ENCODE measurements at places on chromosomes 12 and 14.

DNA sequence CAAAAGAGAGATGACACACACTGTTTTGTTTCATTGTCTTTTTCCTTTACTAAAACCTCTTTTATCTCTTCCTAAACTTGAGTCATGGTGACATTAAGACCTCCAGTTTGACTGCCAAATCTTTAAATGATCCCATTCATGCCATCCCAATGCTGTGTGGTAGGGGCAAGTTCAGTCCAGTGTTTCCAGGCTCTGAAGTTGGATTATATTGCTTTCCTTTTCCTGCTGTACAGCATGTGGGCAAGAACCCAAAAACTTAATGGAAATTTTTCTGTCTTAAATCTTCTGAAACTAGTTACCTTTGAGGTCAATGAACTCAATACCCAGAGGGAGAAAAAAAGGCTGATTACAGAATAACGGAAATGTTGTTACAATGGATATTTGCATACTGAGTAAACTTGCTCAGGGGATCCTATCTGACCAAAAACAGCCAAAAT lies 187.1 kb upstream of the FAR2 start:
- H3K4me3 ChIP-seq, result no peak overlapping the region
- no peak overlapping the region for H3K27ac ChIP-seq
- H3K36me3 ChIP-seq, result no peaks in the 10 kb centered on the region
- peaks cover 6% of the 10 kb centered on the region for H3K4me1 ChIP-seq

GRCh38 chr14:73713206-73713802 lies 880 bp downstream of the PNMA1 start:
- H3K4me1 ChIP-seq, result peaks cover 57% of the 10 kb centered on the region
- no peak for DNase-seq
- H3K36me3 ChIP-seq, result peaks cover 9% of the 10 kb centered on the region
- H3K27ac ChIP-seq, result peak overlapping the region; percentile 94

- no peaks in the 10 kb centered on the region for H3K27me3 ChIP-seq
- H3K27ac ChIP-seq, result no peak overlapping the region
- H3K4me3 ChIP-seq, result no peak overlapping the region
- H3K36me3 ChIP-seq, result peaks cover 4% of the 10 kb centered on the region
- H3K4me1 ChIP-seq, result peaks cover 9% of the 10 kb centered on the region
These were observed 45.0 kb upstream of the TSPAN9 start for GRCh38 chr12:3032161-3032560.

- no peaks in the 10 kb centered on the region for H3K36me3 ChIP-seq
- peaks cover 66% of the 10 kb centered on the region for H3K27me3 ChIP-seq
- peaks cover 5% of the 10 kb centered on the region for H3K4me1 ChIP-seq
These were observed 310 bp downstream of the BICDL1 start for GRCh38 chr12:119989361-119989730.

DNA sequence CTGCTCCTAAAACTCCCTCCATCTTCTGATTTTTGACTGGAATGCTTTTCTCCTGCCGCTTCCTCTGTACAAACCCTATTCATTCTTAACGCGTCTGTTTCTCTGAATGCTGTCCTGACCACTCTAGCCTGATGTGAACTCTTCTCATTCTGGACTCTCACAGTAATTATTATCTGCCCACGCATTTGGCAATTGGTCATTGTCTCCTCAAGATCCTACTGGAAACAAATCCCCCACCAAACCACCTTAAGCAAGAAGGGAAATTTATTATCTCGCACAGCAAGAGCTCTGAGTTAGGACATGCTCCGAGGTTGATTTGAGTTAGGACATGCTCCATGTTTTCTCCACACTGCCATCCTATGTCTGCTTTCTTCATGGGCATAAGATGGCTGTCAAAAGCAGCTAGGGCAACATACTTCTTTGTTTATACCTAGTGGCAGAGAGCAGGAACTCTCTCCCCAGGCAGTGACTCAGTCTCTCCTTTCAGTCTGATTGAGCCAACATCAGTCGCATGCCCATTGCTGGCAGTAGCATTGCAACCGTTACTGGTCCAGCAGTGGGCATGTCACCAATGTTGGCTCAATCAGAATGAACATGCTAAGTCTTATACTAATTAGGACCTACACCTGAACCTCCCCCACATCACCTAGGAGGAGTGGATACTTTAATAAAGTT lies 102.2 kb downstream of the SSPN start:
- peaks cover 12% of the 10 kb centered on the region for H3K27me3 ChIP-seq
- no peak for DNase-seq
- no peaks in the 10 kb centered on the region for H3K4me1 ChIP-seq
- H3K36me3 ChIP-seq, result no peaks in the 10 kb centered on the region
- no peak overlapping the region for H3K27ac ChIP-seq

GRCh38 chr12:103431950-103432349 lies 63.8 kb downstream of the C12orf42 start:
- H3K4me3 ChIP-seq, result no peak overlapping the region
- no peak overlapping the region for H3K27ac ChIP-seq
- no peaks in the 10 kb centered on the region for H3K36me3 ChIP-seq
- no peaks in the 10 kb centered on the region for H3K27me3 ChIP-seq
- no peak for DNase-seq
- H3K4me1 ChIP-seq, result no peaks in the 10 kb centered on the region

GRCh38 chr12:19199332-19199731 lies 69.8 kb downstream of the PLEKHA5 start:
- H3K4me3 ChIP-seq, result no peak overlapping the region
- H3K36me3 ChIP-seq, result peaks cover 15% of the 10 kb centered on the region
- H3K27me3 ChIP-seq, result no peaks in the 10 kb centered on the region
- DNase-seq, result no peak
- peaks cover 3% of the 10 kb centered on the region for H3K4me1 ChIP-seq

GRCh38 chr12:118330421-118331018 lies 42.2 kb downstream of the TAOK3 start:
- H3K27me3 ChIP-seq, result no peaks in the 10 kb centered on the region
- peaks cover 11% of the 10 kb centered on the region for H3K4me1 ChIP-seq
- H3K27ac ChIP-seq, result peak overlapping the region; percentile 39

DNA sequence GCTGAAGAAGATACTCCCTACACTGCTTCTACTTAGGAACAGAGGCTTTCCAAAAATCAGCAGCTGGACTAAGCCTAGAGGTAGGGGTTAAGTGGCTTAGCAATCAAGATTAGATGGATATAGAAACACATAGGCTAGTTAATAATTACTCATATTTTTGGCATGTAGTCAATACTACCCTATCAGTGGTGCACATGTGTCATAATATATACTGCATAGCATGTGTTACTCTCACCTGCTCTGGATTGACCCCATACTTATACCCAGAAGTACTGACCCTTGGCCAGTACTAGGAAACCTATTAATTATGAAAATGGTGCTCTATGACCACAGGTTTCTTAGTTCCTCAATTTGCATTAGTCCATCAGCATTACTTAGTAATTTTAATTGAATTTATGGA lies 528.4 kb upstream of the LMO3 start:
- H3K4me3 ChIP-seq, result no peak overlapping the region
- no peaks in the 10 kb centered on the region for H3K27me3 ChIP-seq
- no peaks in the 10 kb centered on the region for H3K36me3 ChIP-seq
- H3K4me1 ChIP-seq, result no peaks in the 10 kb centered on the region

- no peaks in the 10 kb centered on the region for H3K27me3 ChIP-seq
- peaks cover under 1% of the 10 kb centered on the region for H3K4me1 ChIP-seq
- H3K27ac ChIP-seq, result no peak overlapping the region
- H3K4me3 ChIP-seq, result no peak overlapping the region
- no peaks in the 10 kb centered on the region for H3K36me3 ChIP-seq
- no peak for DNase-seq
These were observed 285.3 kb downstream of the DAD1 start for GRCh38 chr14:22303589-22304195.

GRCh38 chr12:80752464-80752863 lies 35.8 kb downstream of the MYF5 start:
- no peaks in the 10 kb centered on the region for H3K36me3 ChIP-seq
- H3K27me3 ChIP-seq, result no peaks in the 10 kb centered on the region
- DNase-seq, result no peak
- H3K4me1 ChIP-seq, result no peaks in the 10 kb centered on the region
- no peak overlapping the region for H3K4me3 ChIP-seq

- H3K27ac ChIP-seq, result no peak overlapping the region
- no peak overlapping the region for H3K4me3 ChIP-seq
- no peak for DNase-seq
- H3K4me1 ChIP-seq, result peaks cover 8% of the 10 kb centered on the region
- no peaks in the 10 kb centered on the region for H3K36me3 ChIP-seq
These were observed 43.0 kb downstream of the SRRM4 start for GRCh38 chr12:119024356-119024755.

- no peaks in the 10 kb centered on the region for H3K4me1 ChIP-seq
- H3K27me3 ChIP-seq, result no peaks in the 10 kb centered on the region
- peaks cover 67% of the 10 kb centered on the region for H3K36me3 ChIP-seq
- DNase-seq, result no peak
- no peak overlapping the region for H3K4me3 ChIP-seq
These were observed 86.1 kb downstream of the BCL2L14 start for GRCh38 chr12:12156828-12157227.

DNA sequence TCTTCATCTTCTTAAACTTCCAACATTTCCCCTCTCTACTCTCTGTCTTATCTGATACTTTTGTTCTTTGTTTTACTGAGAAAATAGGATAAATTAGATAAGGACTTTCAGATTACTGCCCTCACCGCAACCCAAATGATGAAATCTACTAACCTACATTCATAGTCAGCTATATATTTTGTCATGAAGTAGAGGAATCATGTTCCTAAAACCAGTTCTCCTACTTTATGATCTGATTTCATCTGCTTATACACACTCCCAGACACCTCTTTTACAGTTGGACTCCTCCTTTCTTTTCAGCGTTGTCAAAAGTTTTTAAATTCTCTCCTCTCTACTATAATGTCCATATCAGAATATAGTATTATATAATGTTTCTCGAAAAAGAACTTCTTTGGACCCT lies 29.7 kb downstream of the MGAT4C start:
- peaks cover 14% of the 10 kb centered on the region for H3K4me1 ChIP-seq
- peaks cover 9% of the 10 kb centered on the region for H3K36me3 ChIP-seq
- H3K27ac ChIP-seq, result peak overlapping the region; percentile 79
- no peaks in the 10 kb centered on the region for H3K27me3 ChIP-seq
- peak overlapping the region; percentile 71 for H3K4me3 ChIP-seq
- no peak for DNase-seq

GRCh38 chr12:509500-509899 lies 49.8 kb downstream of the B4GALNT3 start:
- H3K4me3 ChIP-seq, result peak overlapping the region; percentile 75
- peak overlapping the region; percentile 95 for H3K27ac ChIP-seq
- DNase-seq, result no peak
- peaks cover 15% of the 10 kb centered on the region for H3K36me3 ChIP-seq
- peaks cover 17% of the 10 kb centered on the region for H3K27me3 ChIP-seq

GRCh38 chr12:114655934-114656749 lies 27.8 kb downstream of the TBX3 start:
- H3K4me3 ChIP-seq, result peak overlapping the region; percentile 39
- H3K27ac ChIP-seq, result peak overlapping the region; percentile 11
- peaks cover 6% of the 10 kb centered on the region for H3K27me3 ChIP-seq
- no peaks in the 10 kb centered on the region for H3K36me3 ChIP-seq

DNA sequence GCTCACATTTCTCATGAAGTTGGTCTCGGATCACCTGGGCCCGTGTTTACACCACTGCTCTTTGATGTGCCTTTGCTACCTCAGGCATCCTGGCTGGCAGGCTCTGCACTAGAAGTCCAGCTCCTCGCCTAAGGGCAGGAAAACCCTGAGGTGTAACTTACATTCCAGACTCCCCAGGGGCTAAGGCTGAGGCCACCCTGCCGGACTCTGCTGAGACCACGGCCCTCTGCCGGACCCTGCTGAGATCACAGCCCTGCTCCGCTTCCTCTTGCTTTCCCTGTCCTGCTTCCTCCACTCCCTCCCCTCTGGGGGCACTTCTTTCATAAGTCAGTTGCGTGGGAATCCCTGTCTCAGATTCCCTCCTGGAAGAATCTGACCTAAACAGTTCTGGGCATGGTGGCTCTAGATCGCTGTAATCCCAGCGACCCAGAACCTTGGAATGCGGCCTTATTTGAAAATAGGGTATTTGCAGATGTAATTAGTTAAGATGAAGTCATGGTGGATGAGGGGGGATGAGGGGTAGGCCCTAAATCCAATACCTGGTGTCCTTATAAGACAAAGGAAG lies 17.2 kb downstream of the RILPL1 start:
- peak overlapping the region; percentile 43 for H3K27ac ChIP-seq
- no peaks in the 10 kb centered on the region for H3K27me3 ChIP-seq
- no peak for DNase-seq
- peaks cover 15% of the 10 kb centered on the region for H3K36me3 ChIP-seq
- H3K4me1 ChIP-seq, result peaks cover 10% of the 10 kb centered on the region
- no peak overlapping the region for H3K4me3 ChIP-seq

- DNase-seq, result no peak
- H3K4me3 ChIP-seq, result no peak overlapping the region
- no peaks in the 10 kb centered on the region for H3K27me3 ChIP-seq
- peaks cover 11% of the 10 kb centered on the region for H3K4me1 ChIP-seq
These were observed 28.2 kb downstream of the TTC8 start for GRCh38 chr14:88852632-88853031.

DNA sequence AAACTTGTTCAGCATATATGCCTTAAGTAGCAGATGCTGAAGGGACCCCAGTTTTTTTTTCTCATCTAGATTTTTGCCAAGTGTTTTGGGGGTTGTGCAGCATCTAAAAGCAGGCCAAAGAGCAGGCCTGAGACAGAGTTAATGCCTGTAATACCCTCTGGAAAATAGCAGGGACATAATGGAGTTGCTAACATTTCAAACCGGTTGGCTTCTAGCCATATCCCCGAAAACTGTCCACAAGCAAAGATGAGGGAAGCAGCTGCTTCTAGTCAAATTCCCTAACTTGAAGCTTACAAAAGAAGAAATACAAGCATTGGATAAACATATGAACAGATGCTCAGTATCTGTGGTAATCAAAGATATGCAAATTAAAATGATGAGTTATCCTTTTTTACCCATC lies 52.1 kb upstream of the AEBP2 start:
- DNase-seq, result no peak
- H3K4me1 ChIP-seq, result no peaks in the 10 kb centered on the region
- no peak overlapping the region for H3K4me3 ChIP-seq
- H3K36me3 ChIP-seq, result peaks cover 15% of the 10 kb centered on the region
- H3K27me3 ChIP-seq, result no peaks in the 10 kb centered on the region
- no peak overlapping the region for H3K27ac ChIP-seq

DNA sequence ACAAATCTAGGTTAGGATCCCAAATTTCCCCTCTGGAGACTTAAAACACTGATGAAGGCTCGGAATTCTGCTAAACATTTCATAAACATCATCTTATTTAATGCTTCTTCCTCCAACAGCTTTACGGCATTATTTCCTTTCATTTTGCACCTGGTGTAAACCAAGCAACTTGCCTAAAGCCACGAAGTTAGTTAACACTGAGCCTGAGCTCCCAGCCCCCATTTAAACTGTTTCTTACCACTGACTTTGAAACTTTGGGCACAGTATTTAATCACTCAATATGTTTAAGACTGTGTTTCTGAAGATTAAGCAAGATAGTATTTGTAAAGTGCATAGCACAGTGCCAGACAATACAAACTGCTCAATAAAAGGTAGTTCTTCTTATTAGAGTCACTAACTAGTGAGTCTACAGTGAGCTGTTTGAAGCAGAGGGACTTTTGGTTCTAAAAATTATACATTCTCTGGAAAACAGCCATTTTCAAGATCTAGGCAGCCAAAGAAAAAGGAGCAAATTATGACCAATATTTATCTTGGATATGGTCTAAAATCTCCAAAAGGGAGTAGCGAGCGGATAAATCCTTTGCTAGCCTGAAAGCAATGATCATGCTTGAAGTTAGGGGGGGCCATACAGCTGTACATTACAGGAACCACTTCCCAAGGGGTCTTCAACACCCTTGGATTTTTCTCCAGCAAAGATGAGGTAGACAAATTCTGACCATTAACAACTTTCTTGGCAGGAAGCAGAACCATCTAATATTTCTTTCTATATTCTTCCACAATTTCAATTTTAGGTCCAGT lies 4.0 kb downstream of the EGLN3 start:
- H3K36me3 ChIP-seq, result no peaks in the 10 kb centered on the region
- peak overlapping the region; percentile 55 for H3K4me3 ChIP-seq
- H3K27me3 ChIP-seq, result peaks cover 35% of the 10 kb centered on the region
- H3K27ac ChIP-seq, result no peak overlapping the region
- DNase-seq, result no peak
